Natural killer cell (primary cell): ENCODE measurements at places on chromosomes 6 and 20. TPM values are rescaled to one million over a fixed set of nuclear protein-coding genes. Genes with fewer than 3 reads are reported as not detected.

Gene TRDN
- total RNA-seq = not detected

Gene OPRL1
- total RNA-seq = 1.2 TPM

Gene CALHM5
- total RNA-seq = not detected

Gene PROKR2
- not detected for total RNA-seq

Gene OR2J3
- total RNA-seq = not detected

Gene CALHM4
- not detected for total RNA-seq

Gene PI3
- not detected for total RNA-seq

GRCh38 chr6:7261852-7262461 is 51.0 kb downstream of the SSR1 start:
- no peak for DNase-seq
- no peak overlapping the region for H3K4me3 ChIP-seq
- no peaks in the 10 kb centered on the region for H3K36me3 ChIP-seq
- H3K27ac ChIP-seq = no peak overlapping the region

GRCh38 chr6:106253172-106253571 is 72.4 kb downstream of the ATG5 start:
- DNase-seq = no peak
- peaks cover 2% of the 10 kb centered on the region for H3K36me3 ChIP-seq
- no peaks in the 10 kb centered on the region for H3K27me3 ChIP-seq
- H3K4me1 ChIP-seq = peaks cover 5% of the 10 kb centered on the region
- H3K4me3 ChIP-seq = no peak overlapping the region

- H3K27ac ChIP-seq = no peak overlapping the region
- H3K4me1 ChIP-seq = no peaks in the 10 kb centered on the region
- H3K27me3 ChIP-seq = no peaks in the 10 kb centered on the region
- H3K4me3 ChIP-seq = no peak overlapping the region
- no peaks in the 10 kb centered on the region for H3K36me3 ChIP-seq
- DNase-seq = no peak
Measured at GRCh38 chr6:89208551-89208950, 8.6 kb downstream of the GABRR1 start.

- H3K4me3 ChIP-seq = no peak overlapping the region
- no peaks in the 10 kb centered on the region for H3K36me3 ChIP-seq
- no peak overlapping the region for H3K27ac ChIP-seq
- no peaks in the 10 kb centered on the region for H3K27me3 ChIP-seq
- DNase-seq = no peak
Measured at GRCh38 chr20:38111366-38112232, 53.5 kb downstream of the TGM2 start.

DNA sequence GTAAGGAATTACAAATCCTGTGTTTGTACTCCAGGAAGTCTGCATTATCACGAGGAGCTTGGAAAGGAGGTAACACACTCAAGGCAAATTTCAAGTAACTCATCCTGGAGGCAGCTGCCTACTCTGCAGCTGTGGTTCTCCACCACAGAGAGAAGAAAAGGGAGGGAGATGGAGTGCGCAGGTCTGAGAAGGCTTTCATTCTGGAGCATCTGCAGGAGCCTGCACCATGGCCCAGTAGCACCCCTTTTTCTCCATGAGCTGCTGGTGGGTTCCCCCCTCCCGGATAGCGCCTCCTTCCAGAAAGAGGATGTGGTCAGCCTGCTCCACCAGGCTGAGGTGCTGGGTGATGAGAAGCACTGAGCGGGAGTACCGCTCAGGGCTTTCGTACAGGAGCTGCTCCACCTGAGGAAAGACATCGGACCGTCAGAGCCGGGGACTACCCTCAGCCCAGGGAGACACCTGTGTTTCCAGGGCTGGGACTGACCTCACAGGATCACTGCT is 1.6 kb upstream of the PSMB8 start:
- H3K36me3 ChIP-seq = peaks cover 76% of the 10 kb centered on the region
- peak; percentile 71 for DNase-seq
- peak overlapping the region; percentile 99 for H3K27ac ChIP-seq
- peak overlapping the region; percentile 97 for H3K4me3 ChIP-seq
- peaks cover 79% of the 10 kb centered on the region for H3K4me1 ChIP-seq

DNA sequence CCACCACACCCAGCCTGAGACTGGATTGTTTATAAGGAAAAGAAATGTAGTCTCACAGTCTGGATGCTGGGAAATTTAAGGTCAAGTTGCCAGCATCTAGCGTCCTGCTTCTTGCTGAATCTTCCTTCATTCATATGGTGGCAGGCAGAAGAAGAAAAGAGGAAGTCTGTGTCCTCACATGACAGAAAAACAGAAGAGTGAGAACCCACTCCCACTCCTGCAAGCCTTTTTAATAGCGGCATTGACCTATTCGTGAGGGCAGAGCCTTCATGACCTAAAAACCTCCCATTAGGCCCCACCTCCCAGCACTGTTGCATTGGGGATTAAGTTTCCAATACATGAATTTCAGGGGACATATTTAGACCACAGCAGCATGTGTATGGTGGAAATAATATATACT is 160.8 kb upstream of the BMP2 start:
- no peak overlapping the region for H3K27ac ChIP-seq
- DNase-seq = no peak
- H3K4me1 ChIP-seq = no peaks in the 10 kb centered on the region

DNA sequence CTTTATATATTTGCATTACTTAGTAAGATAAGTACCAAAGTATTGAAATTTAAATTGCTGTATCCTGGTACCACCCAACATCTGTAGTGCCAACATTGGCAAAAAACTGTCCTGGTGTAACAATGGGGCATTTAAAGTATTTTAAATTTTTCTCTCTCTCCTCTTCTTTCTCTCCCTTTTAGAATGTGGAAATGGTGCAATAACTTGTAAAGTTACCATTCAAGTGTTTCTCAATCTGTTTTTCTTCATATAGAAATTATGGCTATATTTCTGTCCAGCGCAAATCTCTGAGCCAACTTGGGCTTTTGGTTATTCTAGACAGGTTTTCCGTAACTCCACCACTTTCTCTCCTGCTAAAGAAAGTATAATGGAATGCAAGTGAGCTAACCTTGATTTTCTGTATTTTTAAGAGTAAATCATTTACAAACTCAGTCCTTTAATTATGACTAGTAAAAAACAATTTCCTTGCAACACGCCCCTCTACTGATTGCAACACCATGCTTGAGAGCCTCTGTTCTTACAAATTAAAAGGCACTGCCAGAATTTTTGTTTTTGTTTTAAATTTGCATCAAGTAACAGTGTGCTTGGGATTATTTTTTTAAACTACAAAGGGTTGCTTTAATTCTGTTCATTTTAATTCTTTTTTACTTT is 324.2 kb upstream of the CITED2 start:
- DNase-seq = no peak
- H3K4me1 ChIP-seq = peaks cover 3% of the 10 kb centered on the region
- H3K27ac ChIP-seq = no peak overlapping the region

- H3K4me3 ChIP-seq = no peak overlapping the region
- H3K4me1 ChIP-seq = no peaks in the 10 kb centered on the region
- no peak for DNase-seq
- H3K36me3 ChIP-seq = no peaks in the 10 kb centered on the region
- no peak overlapping the region for H3K27ac ChIP-seq
- H3K27me3 ChIP-seq = no peaks in the 10 kb centered on the region
Measured at GRCh38 chr6:146886587-146887446, 288.0 kb downstream of the ADGB start.

DNA sequence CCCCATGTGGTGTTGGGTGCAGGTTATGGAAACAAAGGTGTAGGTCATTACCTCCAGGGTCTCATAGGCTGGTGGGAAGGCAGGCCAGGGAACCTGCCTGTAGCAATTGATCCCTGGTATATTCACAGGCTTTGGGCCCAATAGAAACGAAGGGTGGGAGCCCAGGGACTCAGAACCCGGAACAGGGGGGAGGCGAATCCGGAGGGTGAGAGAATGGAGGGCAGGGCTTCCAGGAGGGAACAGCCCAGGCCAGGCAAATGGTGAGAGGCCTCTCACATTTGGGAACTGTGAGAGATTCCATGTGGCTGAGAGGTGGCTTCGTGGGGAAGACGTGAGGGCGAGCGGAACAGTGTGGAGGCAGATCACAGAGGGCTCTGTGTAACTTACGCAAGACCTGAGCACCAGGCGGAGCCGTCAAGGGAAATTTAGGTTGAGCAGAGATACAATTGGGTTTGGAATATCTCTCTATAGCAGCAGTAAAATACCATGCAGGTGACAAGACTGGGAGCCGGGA is 267.1 kb downstream of the ERMARD start:
- H3K4me1 ChIP-seq = peaks cover 17% of the 10 kb centered on the region
- H3K27ac ChIP-seq = no peak overlapping the region
- no peaks in the 10 kb centered on the region for H3K36me3 ChIP-seq
- DNase-seq = no peak

- H3K36me3 ChIP-seq = peaks cover 2% of the 10 kb centered on the region
- peak; percentile 68 for DNase-seq
- no peaks in the 10 kb centered on the region for H3K27me3 ChIP-seq
- peak overlapping the region; percentile 74 for H3K4me3 ChIP-seq
Measured at GRCh38 chr6:26363882-26364701, 906 bp upstream of the BTN3A2 start.

GRCh38 chr6:44254191-44255104 is 2.9 kb downstream of the SLC35B2 start:
- peaks cover 63% of the 10 kb centered on the region for H3K36me3 ChIP-seq
- H3K27ac ChIP-seq = no peak overlapping the region
- DNase-seq = peak; percentile 18
- no peaks in the 10 kb centered on the region for H3K27me3 ChIP-seq
- peaks cover 23% of the 10 kb centered on the region for H3K4me1 ChIP-seq

DNA sequence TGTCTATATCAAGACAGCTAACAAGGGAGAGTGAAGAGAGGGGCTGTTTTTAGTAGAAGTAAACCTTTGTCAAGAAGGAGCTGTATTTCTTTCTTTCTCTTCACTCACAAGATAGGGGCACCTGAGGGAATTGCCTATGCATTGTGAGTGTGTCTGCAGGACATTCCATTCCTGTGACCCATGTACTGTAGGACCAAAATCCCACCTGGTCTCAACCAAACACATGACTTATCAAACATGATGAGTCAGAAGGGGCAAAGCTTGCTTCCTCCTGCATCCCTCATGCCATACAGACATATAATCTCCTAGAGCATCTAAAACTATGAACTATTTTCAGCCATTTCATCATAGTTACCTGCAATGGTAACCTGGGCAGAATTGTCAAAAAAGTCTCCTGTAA is 21.8 kb downstream of the PKHD1 start:
- no peak overlapping the region for H3K27ac ChIP-seq
- peaks cover 4% of the 10 kb centered on the region for H3K27me3 ChIP-seq
- no peak overlapping the region for H3K4me3 ChIP-seq
- DNase-seq = no peak

GRCh38 chr20:62507323-62507722 is 31.5 kb upstream of the GATA5 start:
- no peak overlapping the region for H3K4me3 ChIP-seq
- H3K36me3 ChIP-seq = no peaks in the 10 kb centered on the region
- no peaks in the 10 kb centered on the region for H3K27me3 ChIP-seq
- no peak for DNase-seq

GRCh38 chr6:159808647-159809046 is 8.6 kb downstream of the PNLDC1 start:
- H3K27ac ChIP-seq = no peak overlapping the region
- no peak overlapping the region for H3K4me3 ChIP-seq
- no peaks in the 10 kb centered on the region for H3K27me3 ChIP-seq
- H3K36me3 ChIP-seq = no peaks in the 10 kb centered on the region
- DNase-seq = no peak

DNA sequence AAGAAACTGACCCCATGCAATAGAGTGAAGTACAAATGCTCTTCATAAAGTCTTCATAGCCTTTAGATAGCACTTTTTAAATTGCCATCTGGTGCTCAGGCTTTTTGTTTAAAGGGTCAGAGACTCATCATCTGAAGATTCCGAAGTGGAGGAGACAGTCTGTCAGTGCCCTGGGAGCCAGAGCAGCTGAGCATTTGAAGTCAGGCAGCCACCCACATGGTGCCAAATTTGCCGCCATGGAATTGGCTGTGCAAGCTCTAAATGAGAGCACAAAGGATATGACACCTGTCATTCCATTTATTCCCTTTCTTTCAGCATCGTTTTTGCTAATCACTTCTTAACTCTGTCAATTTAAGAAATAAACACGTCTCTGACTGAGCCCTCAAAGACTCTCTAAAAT is 32.8 kb upstream of the CEP162 start:
- H3K4me3 ChIP-seq = no peak overlapping the region
- H3K4me1 ChIP-seq = no peaks in the 10 kb centered on the region
- H3K27ac ChIP-seq = no peak overlapping the region
- DNase-seq = no peak
- no peaks in the 10 kb centered on the region for H3K36me3 ChIP-seq
- H3K27me3 ChIP-seq = no peaks in the 10 kb centered on the region

- peaks cover 18% of the 10 kb centered on the region for H3K4me1 ChIP-seq
- no peaks in the 10 kb centered on the region for H3K27me3 ChIP-seq
- H3K4me3 ChIP-seq = peak overlapping the region; percentile 74
- H3K36me3 ChIP-seq = no peaks in the 10 kb centered on the region
Measured at GRCh38 chr6:38640216-38640909, 634 bp upstream of the BTBD9 start.

GRCh38 chr20:50328222-50328979 is 137.8 kb downstream of the CEBPB start:
- no peak for DNase-seq
- H3K4me1 ChIP-seq = peaks cover 5% of the 10 kb centered on the region
- no peak overlapping the region for H3K4me3 ChIP-seq

DNA sequence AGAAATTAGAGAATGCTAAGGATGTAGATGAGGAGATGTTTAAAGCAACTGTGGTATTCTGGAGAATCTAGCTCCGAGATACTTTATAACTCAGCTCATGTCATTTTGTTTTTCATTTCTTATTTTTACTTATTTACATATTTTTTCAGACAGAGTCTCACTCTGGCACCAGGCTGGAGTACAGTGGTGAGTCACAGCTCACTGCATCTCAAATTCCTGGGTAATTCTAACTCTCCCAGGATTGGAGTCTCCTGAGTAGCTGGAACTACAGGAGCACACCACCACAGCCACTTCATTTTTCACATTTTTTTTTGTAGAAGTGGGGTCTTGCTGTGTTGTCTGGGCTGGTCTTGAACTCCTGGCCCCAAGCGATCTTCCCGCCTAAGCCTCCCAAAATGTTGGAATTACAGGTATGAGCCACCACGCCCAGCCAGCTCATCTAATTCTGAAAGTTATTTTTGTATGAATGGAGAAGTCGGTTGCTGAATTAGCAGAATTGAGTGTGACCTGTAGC is 94.3 kb upstream of the FAM8A1 start:
- H3K27ac ChIP-seq = no peak overlapping the region
- H3K27me3 ChIP-seq = no peaks in the 10 kb centered on the region
- no peaks in the 10 kb centered on the region for H3K4me1 ChIP-seq
- H3K4me3 ChIP-seq = no peak overlapping the region
- DNase-seq = no peak
- no peaks in the 10 kb centered on the region for H3K36me3 ChIP-seq

DNA sequence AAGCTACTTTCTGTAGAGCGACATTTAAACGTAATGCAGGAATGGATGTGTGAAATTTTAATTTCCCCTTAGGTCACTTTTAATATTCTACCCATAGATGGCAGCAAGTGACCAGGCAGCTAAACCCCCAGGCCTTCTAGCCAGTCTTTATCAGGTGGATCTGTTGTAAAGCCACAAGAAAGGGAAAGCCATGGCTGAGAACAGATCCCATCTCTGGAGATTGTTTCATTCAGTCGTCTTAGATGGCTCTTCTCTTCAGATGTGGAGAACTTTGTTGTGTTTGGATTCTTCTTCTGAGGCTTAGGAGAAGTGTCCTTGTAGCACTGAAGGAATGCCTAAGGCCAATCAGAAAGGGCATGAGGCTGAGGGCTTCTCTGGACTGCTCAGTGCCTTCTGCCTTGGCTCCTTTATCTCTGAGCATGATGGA is 15.8 kb upstream of the RNF182 start:
- DNase-seq = no peak
- H3K4me3 ChIP-seq = no peak overlapping the region
- no peaks in the 10 kb centered on the region for H3K4me1 ChIP-seq
- no peak overlapping the region for H3K27ac ChIP-seq
- H3K27me3 ChIP-seq = no peaks in the 10 kb centered on the region
